SHP77 (cell line): ENCODE measurements at places on chromosomes 7 and 10.

- DNase-seq: peak; percentile 88
Measured at GRCh38 chr7:44240983-44241510, 40.3 kb downstream of the YKT6 start.

DNA sequence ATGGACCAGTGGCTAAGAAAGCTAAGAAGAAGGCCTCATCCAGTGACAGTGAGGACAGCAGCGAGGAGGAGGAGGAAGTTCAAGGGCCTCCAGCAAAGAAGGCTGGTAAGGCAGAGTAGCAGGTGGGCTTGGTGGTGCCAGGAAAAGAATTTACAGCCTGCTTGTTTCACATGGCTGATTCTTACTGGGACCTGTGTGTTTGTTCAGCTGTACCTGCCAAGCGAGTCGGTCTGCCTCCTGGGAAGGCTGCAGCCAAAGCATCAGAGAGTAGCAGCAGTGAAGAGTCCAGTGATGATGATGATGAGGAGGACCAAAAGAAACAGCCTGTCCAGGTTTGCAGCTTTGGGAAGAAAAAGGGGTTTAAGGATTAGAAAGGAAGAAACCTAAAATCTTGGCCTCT is 5.0 kb downstream of the NOLC1 start:
- peak; percentile 58 for DNase-seq

- no peak for DNase-seq
Measured at GRCh38 chr10:74934100-74934812, 107.9 kb downstream of the KAT6B start.

GRCh38 chr10:84715911-84716310 is 387.5 kb downstream of the CCSER2 start:
- DNase-seq: no peak

GRCh38 chr10:107163076-107163855 is 1.2 kb downstream of the SORCS1 start:
- no peak for DNase-seq

- DNase-seq: no peak
Measured at GRCh38 chr10:30493609-30494530, 59.9 kb downstream of the MAP3K8 start.

DNA sequence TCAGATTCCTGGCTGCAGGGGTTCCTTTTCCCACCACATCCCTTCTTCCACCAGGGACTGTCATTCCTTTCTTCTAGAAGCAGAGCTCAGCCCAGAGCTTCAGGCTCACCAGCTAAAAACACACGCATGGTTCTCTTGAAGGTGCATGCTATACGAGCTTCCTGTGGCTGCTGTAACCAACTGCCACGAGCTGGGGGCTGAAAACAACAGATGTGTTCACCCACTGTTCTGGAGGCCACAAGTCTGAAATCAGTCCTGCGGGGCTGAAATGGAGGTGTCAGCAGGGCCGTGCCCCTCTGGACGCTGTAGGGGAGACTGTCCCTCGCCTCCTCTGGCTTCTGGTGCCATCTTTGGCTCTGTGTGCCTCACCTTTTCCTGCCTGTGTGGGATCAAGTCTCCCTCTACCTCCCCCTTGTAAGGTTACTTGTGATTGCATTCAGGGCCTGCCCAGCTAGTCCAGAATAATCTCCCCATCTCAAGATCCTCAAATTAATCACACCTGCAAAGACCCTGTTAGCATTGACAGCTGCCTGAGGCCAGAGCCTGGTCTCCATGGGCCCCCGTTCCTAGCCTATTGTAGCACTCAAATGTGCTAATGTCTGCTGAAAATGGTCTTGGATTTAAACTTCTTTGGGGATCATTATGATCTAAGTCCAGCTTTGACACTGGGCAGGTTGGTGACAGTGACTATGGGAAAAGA is 13.7 kb downstream of the RAB19 start:
- peak; percentile 28 for DNase-seq

- DNase-seq: no peak
Measured at GRCh38 chr10:114245121-114245791, 6.2 kb downstream of the VWA2 start.

- DNase-seq: no peak
Measured at GRCh38 chr10:50636618-50637579, 13.1 kb upstream of the SGMS1 start.

- no peak for DNase-seq
Measured at GRCh38 chr7:2258661-2259365, 16.8 kb downstream of the NUDT1 start.

GRCh38 chr7:104928721-104929400 is 85.1 kb upstream of the KMT2E start:
- no peak for DNase-seq

- DNase-seq: no peak
Measured at GRCh38 chr7:145156834-145157233, 321.0 kb upstream of the TPK1 start.

GRCh38 chr10:62183442-62183841 is 85.2 kb downstream of the RTKN2 start:
- DNase-seq: no peak

GRCh38 chr10:22978287-22978686 is 50.4 kb downstream of the ARMC3 start:
- DNase-seq: no peak

DNA sequence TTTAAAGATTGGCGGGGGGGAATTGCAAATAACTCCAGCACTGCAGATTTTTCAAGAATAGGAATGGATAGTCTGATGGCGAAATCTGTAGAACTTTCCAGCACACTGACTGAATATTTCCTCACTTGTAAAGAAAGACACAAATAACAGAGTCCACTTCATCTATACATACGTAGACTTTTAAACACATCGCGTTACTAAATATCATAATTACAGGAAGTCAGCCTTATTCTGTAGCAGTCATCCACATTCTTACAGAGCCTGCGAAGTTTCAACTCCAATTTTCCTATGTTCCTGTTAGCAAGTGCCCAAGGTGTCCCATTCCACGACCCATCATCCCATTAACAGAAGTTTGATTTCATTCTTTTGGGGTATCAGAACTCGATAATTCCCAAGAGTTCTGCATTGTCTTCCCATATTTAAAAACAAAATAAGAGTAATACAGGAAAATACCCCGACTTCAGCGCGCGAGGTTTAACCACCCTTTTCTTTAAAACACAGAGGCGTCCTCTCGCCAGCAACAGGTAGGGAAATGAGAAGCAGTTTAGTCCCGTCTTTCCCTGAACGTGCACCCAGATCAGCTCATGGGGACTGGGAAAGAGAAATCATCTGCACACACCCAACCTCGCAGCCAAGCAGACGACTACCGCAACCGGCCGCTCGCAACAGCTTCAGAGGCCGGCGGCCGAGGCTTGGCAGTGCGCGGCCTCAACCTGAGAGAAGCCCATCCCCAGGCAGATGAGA is 880 bp downstream of the HERC4 start:
- DNase-seq: no peak

- no peak for DNase-seq
Measured at GRCh38 chr10:84095811-84096497, 43.4 kb upstream of the GHITM start.

GRCh38 chr7:91598791-91599190 is 281.7 kb downstream of the MTERF1 start:
- DNase-seq: no peak

GRCh38 chr10:4013651-4014121 is 228.7 kb upstream of the KLF6 start:
- DNase-seq: no peak

DNA sequence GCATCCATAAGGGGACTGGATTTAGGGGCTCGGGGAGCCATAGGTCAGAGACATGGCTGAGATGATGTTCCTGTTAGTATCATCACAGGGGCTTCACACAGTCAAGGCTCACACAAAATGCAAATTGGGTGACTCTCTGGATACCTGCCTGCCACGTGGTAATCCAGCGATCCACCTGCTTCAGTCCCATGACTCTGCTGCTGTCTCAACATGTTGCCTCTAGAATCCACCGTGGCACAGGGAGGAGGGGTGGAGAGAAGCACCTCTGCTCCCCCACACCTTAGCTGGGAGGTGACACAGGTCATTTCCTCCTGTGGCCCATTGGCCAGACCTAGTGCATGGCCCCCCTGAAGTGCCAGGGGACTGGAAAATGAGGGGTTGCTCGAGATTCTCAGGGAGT is 83.1 kb downstream of the CDH23 start:
- DNase-seq: no peak
